ENCODE measurements at places on chromosomes 2 and 18. TPM values are rescaled to one million over a fixed set of nuclear protein-coding genes. Genes with fewer than 3 reads are reported as not detected.

GRCh38 chr18:11831921-11832320 lies 19.3 kb upstream of the CHMP1B start:
- DNase-seq = no peak

GCKR gene
- total RNA-seq = 3.4 TPM

CRYGD gene
- not detected for total RNA-seq

PELI1 gene
- 54.5 TPM for total RNA-seq

All from spleen (tissue), 13 donors.